Activated naive CD4-positive, alpha-beta T cell treated with anti-CD3 and anti-CD28 coated beads, Interleukin-2, amount 50 U/mL, for 72 hours (primary cell): ENCODE measurements at places on chromosomes 3 and 15. TPM values are rescaled to one million over a fixed set of nuclear protein-coding genes. Genes with fewer than 3 reads are reported as not detected.

EPHB1 gene
- not detected for total RNA-seq

CTXND1 gene
- total RNA-seq = not detected

STARD9 gene
- total RNA-seq = 7.4 TPM

TGM5 gene
- total RNA-seq = not detected

TJP1 gene
- not detected for total RNA-seq

KIF15 gene
- 39.5 TPM for total RNA-seq
